ENCODE measurements at places on chromosomes 6 and 20. TPM values are rescaled to one million over a fixed set of nuclear protein-coding genes. Genes with fewer than 3 reads are reported as not detected.

Gene LY6G6C
- not detected for total RNA-seq

Gene FILIP1
- total RNA-seq, result 0.35 TPM

Gene SALL4
- total RNA-seq, result 0.15 TPM

Gene KPNA5
- total RNA-seq, result 4.9 TPM

Gene C6orf141
- total RNA-seq, result not detected

Gene SCRT2
- not detected for total RNA-seq

Gene VSX1
- not detected for total RNA-seq

Gene HLA-DRB1
- total RNA-seq, result not detected

Gene OXT
- not detected for total RNA-seq

Gene CLPSL2
- not detected for total RNA-seq

Gene RSPO3
- 26.9 TPM for total RNA-seq
